ENCODE measurements at places on chromosomes 5 and 9.

- DNase-seq = no peak
Measured at GRCh38 chr9:122076773-122077172, 16.3 kb downstream of the TTLL11 start.

- no peak for DNase-seq
Measured at GRCh38 chr5:163730206-163730756, 224.9 kb downstream of the MAT2B start.

DNA sequence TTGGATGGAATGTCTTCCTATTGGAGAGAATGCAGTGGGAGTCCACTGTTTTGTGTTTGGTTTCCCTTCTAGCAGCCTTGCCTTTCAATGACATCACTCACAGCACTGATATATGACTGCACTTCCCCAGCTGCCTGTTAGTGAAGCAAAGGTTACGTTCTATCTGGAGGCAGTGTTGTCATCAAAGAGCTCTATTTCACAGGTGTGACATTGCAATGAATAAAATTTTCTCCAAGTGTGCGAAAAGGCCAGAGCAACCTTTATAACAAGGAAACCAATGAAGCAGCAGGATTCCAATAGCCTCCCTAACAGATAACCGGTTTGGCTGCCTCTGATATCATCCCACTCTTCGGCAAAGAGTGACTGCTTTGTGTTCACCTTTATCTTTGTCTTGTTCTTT is 523.5 kb upstream of the ZNF608 start:
- DNase-seq = no peak

DNA sequence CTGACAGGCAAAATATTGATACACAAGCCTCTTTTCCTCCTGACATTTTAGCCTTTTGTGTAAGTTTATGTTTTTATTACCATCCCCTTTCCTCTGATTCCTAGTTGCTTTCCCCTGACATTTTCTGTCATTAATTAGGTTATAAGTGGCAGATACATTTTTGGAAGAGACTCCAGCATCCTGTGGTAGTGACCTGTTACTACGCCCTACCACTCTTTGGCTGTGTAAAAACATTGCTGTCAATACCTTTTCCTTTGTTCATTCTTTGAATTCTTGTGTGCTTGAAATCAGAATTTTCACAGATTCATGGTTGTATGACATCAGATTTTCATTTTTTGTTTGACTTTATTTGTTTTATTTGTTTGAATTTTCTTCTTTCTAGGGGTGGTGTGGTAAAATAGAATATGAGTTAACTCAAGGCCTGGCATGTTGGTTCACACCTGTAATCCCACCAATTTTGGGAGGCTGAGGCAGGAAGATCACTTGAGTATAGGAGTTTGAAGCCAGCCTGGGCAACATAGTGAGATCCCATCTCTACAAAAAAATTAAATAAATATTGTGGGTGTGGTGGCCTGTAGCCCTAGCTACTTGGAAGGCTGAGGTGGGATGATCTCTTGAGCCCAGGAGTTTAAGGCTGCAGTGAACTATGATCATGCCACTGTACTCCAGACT is 43.4 kb downstream of the UBE2R2 start:
- DNase-seq = no peak

- no peak for DNase-seq
Measured at GRCh38 chr9:121556580-121556979, 56.9 kb upstream of the GGTA1 start.

DNA sequence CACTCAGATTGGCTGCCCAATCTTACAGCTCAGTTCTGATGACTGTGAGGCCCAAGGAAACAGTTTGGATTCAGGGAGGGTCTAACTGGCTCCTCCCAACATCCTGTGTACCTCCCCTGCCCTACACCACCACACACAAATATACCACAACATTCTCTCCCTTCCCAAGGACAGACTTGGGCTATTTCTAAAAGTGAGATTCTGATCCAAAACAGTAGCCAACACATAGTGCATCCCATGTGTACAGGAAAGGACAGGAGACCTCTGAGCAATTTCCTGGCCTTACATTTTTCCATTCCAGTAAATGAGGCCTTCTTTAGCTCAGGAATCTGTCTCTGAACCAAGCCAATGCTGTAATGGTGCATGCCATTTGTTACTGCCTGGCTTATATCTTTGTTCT is 20.8 kb downstream of the ZNF366 start:
- no peak for DNase-seq

- DNase-seq = no peak
Measured at GRCh38 chr9:79709743-79710674, 138.2 kb downstream of the TLE4 start.

DNA sequence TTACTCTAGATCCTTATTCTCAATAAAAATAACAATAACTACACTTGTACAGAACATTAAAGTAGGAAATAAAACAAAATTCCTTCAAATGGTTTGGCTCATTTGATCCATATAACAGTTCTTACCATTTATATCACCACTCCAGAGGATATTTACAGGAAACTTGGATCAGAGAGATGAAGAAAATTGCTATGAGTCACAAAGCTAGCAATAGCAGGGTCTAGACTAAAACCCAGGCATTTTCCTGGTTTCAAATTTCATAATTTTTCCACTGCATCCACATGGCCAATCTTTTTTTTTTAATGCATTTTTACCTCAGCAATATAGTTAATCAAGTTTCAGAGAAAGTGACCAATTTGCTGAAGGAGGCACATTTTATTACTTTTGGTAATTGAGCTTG is 299.2 kb downstream of the ELAVL2 start:
- no peak for DNase-seq

Data from activated T-helper 1 cell treated with anti-CD3 and anti-CD28 coated beads, Interleukin-2, amount 50 U/mL, for 16 hours (primary cell).